A549 (cell line): ENCODE measurements at places on chromosomes 5 and 9.

GRCh38 chr5:173329491-173330337 is 1.5 kb upstream of the STC2 start:
- peak; percentile 59 for DNase-seq

- DNase-seq = no peak
These were observed 113.4 kb downstream of the FRMD3 start for GRCh38 chr9:83424831-83425230.

- DNase-seq = no peak
These were observed 54.2 kb upstream of the ANGPTL2 start for GRCh38 chr9:127176631-127177030.

- no peak for DNase-seq
These were observed 6.0 kb downstream of the NDOR1 start for GRCh38 chr9:137211532-137211931.

GRCh38 chr9:87827341-87827740 is 55.3 kb upstream of the SPATA31E1 start:
- DNase-seq = no peak

DNA sequence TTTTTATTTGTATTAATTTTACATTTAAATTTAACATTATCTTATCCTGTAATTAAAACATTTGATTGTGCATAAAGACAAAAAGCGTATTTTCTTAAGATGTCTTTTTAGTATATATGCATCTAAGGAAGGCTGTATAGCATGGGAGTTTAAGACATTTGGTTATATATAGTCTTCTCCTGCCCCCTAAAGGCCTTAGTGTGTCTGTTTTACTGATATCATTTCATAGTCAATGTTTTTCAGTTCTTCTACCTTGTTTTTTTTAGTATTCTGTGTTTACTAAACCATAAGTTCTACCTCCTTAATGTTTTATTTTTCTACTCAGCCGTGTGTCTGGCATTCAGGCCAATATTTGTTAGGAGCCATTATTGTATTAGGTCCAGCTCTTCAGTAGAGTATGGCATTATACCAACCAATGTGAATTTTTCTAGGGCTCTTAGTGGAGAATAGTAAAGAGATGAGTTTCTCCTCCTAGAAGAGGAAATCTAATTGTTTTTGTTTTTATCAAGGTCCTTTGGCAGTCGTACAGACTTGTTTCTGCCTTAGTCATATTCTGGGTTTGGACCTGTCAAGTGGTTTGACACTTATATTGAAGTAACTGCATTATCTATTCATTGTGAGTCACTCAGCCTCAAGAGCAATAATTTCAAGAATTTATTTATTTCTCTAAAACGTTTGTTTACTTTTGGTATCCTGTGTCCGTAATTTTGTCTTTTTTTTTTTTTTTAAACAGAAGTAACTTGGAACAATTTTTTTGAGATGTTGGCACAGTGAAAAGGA is 74.8 kb downstream of the SLF1 start:
- DNase-seq = no peak

GRCh38 chr9:127545196-127546124 is 66.6 kb upstream of the STXBP1 start:
- DNase-seq = peak; percentile 94

GRCh38 chr5:68431601-68432337 is 216.2 kb downstream of the PIK3R1 start:
- DNase-seq = no peak

DNA sequence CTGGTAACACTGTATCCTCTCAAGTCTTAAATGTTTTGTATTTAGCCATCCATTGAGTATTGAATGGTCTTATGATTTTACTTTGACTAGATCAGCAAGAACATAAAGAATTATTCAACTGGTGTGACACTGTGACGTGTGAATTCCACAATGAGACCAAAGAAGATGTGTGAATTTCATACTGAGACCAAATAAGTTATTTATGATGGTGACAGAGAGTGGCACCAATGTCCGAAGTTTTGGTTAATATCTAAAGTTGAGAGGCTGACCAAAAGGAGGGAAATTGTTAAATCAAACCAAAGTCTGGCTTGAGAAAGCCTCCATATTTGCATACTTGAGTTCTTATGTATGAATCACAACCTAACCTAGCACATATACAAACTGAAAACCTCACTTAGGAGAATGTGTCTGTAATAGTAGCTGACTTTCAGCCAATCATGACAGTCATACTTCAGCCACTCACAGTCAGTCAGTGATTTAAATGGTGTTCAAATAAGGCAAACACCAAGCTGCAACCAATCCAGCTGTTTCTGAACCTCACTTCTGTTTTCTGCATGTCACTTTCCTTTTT is 31.5 kb upstream of the FAM170A start:
- no peak for DNase-seq

- no peak for DNase-seq
These were observed 9.4 kb downstream of the OR2K2 start for GRCh38 chr9:111320631-111321030.

- DNase-seq = no peak
These were observed 48.9 kb upstream of the TTC23L start for GRCh38 chr5:34790069-34790468.

- no peak for DNase-seq
These were observed 70.8 kb downstream of the MRPL36 start for GRCh38 chr5:1728846-1729245.

GRCh38 chr5:128228521-128228920 is 145.0 kb downstream of the SLC12A2 start:
- DNase-seq = no peak

DNA sequence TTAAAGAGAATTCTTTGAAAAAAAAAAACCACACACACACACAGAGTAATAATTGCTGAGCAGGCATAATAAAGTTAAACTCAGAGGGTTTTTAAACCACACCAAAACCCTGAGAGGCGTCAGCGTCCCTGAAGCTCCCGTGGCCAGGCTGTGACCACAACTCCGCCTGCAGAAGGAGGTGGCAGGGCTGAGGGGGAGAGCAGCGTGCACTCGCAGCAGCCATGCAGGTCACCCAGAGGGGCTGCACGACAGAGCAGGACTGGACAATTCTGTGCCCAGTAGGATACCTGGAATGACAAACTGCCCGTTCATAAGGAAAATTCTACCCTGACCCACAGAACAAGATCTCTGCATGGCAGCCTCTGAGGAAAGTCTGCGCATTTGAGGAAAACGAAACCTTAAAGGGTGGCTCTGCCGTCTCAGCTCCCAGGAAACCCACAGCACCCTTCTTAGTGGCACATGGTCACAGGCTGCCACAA is 44.0 kb downstream of the ROR2 start:
- peak; percentile 23 for DNase-seq

GRCh38 chr5:66209794-66210193 is 65.7 kb downstream of the SREK1 start:
- no peak for DNase-seq

- no peak for DNase-seq
These were observed 76.8 kb upstream of the TRIO start for GRCh38 chr5:14066326-14066725.

- no peak for DNase-seq
These were observed 12.1 kb downstream of the C9orf40 start for GRCh38 chr9:74940600-74940999.

- no peak for DNase-seq
These were observed 89.5 kb downstream of the MAT2B start for GRCh38 chr5:163594951-163595350.

DNA sequence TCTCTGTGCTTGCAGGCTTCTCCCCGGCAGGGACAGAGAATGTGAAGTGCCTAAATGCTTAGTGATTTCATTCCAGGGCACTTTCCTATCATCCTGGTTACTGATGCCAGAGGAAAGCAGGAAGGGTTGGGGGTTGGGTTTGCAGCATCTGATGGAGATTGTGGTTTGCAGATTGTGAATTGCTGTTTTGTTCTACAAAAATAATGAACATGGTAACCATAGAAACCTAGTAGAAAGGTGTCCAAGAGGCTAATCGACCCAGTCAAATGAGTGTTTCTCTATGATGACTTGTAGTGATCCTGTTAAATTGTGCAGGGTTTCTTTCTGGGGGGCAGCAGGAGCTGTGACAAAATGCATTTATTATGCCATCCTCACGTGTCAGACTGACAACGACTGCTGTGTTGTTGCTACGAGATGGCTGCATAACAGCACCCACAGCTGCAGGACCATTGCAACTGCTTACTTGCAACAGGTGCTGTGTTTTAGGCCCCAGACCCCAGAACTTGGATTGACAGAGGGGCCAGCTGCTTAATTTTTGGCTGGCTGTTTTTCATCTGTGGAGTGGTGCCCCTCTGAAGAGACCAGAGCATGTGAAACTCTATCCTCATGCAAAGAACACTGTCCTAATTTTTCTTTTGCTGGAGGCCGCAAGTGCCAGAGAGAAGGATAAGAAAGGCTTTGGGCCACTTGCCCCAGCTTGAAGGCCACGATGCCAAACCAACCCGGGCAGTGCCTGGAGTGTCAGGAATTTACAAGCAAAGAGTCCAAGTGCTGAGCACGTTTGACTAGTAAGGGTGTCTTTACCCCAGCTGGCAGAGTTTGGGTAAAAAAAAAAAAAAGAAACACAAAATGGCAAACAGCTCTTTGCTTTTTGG is 397.8 kb downstream of the GADD45G start:
- no peak for DNase-seq

GRCh38 chr9:136098844-136099243 is 3.8 kb upstream of the NACC2 start:
- no peak for DNase-seq

GRCh38 chr9:137436761-137437600 is 4.2 kb downstream of the ENTPD8 start:
- DNase-seq = no peak

- no peak for DNase-seq
These were observed 5.3 kb downstream of the IRX4 start for GRCh38 chr5:1877103-1878049.

DNA sequence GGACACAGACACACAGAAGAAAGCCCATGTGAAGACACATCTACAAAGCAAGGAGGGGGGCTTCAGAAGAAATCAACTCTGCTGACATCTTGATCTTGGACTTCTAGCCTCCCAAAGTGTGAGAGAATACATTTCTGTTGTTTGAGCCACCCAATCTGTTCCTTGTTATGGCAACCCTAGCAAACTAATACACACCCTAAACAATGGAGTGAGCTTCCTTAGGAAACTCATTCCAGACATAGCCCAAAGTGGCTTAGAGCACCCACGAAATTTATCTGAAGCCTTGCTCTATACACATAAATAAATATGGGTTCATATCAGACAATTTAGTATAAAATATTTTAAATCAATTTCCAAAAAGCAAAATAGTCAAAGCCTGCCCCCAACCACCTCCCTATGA is 7.6 kb upstream of the TBC1D2 start:
- no peak for DNase-seq

GRCh38 chr5:177476531-177477233 is 3.2 kb upstream of the DBN1 start:
- DNase-seq = no peak

- DNase-seq = no peak
These were observed 891.4 kb upstream of the C9orf72 start for GRCh38 chr9:28464481-28465216.

DNA sequence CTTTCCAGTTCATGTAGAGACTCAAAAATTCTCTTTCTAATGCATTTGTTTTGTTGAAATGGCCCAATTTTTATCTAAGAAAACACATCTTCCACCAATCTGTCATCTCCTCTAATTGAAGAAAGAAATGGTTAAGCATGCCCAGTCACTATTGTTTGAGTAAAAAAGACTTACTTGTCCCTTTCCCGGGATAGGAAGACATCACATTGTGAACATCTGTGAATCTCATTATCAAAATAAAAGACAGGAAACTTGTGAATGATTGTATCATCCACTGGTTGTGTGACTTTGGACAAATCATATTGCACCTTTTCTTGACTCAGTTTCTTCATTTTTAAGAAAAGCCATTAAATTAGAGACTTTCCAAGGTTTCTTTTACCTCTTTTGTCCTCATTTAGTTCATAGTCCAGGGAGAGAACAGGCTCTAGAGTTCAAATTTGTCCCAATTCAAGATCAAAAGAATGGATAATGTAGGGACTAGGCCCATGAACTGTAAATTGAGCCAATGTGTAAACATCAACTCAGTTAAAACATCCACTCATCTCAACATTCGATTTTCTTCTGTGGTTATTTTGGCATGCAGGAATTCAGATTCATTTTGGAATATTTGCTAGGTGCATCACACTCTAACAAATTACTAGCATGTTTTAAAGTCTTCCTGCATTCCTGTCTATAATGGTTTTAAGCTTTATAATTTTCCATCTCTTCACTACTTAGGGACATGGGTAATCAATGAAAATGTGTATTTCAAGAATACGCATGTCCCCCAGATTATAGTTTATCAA is 838.0 kb upstream of the WWC1 start:
- DNase-seq = no peak

DNA sequence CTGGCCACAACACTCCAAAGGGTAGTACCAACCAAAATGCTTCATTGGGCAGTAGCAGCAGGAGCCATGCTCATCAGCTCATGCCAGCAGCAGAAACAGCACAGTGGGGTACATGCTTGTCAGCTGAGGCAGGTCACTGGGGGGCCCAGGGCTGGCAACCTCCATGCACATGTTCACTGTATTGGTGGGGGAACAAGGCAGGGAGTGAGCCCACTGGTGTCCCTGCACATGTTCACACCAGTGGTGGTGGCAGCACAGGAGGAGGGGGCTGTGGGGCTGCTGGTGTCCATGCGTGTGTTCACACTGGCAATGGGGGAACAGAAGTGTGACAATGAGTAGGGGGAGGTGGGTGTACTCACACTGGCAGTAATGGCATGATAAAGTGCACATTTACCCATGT is 254.3 kb upstream of the KIF2A start:
- DNase-seq = no peak

- DNase-seq = no peak
These were observed 100.7 kb downstream of the ARHGEF28 start for GRCh38 chr5:73726606-73727231.

DNA sequence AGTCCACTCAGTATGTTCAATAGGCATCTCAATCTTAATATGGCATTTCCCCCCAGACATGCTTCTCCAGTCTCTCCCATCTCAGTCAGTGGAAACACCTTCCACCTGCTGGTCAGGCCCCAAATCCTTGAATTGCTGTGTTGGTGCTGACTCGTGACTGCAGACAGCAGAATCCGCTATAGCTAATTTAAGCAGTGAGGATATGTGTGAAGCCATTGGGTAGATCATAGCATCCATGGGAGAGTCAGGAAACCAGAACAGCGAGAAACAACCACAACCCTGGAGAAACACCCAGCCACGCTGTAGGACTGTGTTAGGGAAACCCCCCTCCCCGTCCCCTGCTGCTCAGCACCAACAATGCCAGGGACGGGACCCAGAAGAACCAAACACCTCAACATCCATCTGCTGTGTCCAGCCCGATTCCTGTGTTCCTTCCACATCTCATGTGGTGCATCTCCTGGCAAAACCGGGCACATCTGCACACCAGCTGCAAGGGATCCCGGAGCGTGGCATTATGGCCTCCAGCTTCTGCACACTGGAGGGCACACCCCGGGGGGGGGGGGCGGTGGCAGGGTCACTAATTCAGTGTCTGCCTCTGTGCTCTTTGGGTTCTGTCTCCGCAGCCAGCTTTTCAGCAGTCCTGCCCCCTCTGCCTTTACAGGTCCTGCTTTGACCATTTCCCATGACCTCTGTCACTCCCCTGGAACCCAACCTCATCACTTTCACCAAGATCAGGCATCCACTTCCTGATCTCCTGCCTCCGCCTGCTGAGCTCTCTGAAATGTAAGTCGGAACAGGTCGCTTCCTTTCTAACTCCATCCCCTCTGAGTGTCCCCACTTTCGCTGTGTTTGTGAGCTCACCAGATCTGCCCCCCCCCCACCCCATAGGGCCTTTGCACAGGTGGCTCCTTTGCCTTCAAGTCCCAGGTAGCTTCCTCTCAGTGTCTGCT is 2.4 kb upstream of the PLEKHG4B start:
- no peak for DNase-seq

- peak; percentile 2 for DNase-seq
These were observed 122.8 kb downstream of the STARD4 start for GRCh38 chr5:111389390-111390082.
